Stimulated activated CD8-positive, alpha-beta memory T cell treated with anti-CD3 and anti-CD28 coated beads, Interleukin-4, amount 100 ng/mL, for 48 hours (primary cell): ENCODE measurements at places on chromosomes 6 and 20.

DNA sequence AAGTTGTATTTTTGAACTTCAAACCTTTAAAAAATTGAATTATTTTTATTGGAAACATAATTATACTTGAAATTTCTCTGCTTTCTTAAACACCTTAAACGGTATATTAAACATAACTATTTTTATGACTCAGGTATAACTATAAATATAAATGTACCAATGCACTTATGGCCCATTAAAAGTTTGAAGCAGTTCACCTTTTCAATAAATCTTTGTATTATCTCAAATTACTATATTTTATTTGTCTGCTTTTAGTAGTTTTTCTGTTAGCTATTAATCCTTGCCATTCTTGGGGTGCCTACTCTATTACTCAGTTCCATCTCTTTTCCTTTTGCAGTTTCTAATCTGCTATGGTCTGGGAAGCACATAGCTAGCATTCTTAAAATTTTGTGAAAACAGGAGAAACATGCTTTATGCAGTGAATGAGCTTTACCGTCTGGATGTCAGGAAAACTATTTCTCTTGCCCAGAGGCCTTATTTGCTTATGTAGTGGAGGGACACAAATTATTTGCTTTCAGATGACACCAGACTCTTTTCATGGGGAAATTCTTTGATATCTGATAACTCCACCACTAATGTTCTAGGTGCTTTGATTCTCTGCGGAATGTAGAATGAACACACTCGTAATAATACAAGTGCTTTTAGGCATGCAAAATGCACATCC, 378.9 kb upstream of the CITED2 start:
- DNase-seq, result no peak

GRCh38 chr6:3811191-3811590, 38.0 kb upstream of the FAM50B start:
- no peak for DNase-seq

GRCh38 chr6:37942606-37943376, 123.3 kb downstream of the ZFAND3 start:
- no peak for DNase-seq

DNA sequence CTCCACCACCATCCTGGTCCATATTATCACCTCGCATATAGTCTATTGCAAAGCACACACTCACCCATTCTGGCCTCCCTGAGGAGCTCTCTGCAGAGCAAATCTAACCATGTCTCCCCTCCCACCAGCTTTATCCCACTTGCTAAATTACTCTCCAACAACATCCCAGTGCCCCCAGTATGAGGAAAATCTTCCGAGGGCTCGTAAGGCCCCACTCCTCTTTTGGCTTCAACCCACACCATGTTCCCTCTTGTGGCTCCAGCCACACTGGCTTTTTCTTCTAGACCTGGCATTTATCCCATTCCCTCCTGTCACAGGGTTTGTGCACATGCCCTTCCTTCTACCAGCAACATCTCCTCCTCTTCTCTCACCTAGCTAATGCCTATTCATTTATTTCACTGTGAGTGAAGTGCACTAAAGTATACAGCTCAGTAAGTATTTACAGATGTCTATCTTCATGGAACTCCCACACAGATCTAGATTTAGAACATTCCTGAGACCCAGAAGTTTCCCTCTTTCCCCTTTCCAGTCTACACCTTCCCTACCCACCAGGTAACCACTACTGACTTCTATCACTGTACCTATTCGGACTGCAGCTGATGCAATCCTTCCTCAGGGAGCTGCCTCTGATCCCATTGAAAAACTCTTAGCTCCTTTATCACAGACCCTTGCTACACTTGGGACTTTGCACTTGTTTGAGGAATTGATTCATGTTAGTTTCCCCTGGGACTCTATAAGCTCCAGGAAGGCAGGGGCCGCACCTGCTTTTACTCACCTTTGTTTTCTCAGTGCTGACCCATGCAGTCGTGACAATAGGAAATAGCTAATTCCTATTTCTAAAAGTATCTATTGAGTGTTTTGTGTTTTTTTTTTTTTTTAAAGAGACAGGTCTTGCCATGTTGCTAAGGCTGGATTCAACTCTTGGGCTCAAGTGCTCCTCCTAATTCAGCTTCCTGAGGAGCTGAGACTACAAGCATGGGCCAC, 15.5 kb downstream of the MRPL14 start:
- DNase-seq, result no peak

DNA sequence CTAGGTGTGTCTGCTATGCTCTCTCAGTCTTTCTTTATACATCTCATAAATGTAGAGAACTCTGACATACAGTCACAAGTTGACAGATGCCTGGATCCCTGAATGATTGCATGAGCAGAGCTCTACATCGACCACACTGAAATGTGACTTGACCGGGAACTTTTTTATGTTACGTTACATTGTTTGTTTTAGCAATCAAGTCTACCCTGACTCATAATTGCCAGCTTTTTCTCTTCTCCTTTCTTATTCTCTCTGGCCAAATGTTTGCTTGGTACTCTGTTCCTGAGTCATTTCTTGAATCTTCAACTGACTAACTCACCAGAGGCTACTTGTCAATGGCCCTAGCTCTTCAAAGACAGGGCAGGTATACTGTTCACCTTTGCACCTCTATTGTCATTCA, 213.6 kb upstream of the DTNBP1 start:
- no peak for DNase-seq

- DNase-seq, result no peak
Observed at GRCh38 chr6:151701911-151702562, 105.4 kb upstream of the ESR1 start.

- DNase-seq, result no peak
Observed at GRCh38 chr6:87669051-87669450, 33.0 kb downstream of the AKIRIN2 start.

DNA sequence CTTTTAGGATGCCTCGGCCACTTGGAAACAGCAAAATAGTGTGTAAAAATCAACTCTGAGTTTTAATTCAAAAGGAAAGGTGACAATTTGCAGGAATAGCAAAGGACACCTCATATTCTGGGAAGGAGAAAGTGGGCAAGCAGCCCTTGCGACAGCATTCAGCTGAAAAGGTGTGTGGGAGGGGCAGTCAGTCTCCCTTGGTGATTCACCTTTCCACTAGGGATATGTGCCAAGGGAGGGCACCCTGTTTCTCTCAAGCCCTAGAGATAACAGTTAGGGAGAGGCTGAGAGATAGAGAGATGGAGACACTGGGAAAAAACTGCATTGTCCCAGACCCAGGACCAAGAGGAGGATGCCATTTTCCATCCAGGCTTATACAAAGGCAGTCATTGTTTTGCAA, 228.1 kb downstream of the EPM2A start:
- DNase-seq, result no peak

- no peak for DNase-seq
Observed at GRCh38 chr6:159137676-159138075, 31.5 kb upstream of the FNDC1 start.

GRCh38 chr6:87724983-87725811, 23.2 kb upstream of the AKIRIN2 start:
- DNase-seq, result no peak

DNA sequence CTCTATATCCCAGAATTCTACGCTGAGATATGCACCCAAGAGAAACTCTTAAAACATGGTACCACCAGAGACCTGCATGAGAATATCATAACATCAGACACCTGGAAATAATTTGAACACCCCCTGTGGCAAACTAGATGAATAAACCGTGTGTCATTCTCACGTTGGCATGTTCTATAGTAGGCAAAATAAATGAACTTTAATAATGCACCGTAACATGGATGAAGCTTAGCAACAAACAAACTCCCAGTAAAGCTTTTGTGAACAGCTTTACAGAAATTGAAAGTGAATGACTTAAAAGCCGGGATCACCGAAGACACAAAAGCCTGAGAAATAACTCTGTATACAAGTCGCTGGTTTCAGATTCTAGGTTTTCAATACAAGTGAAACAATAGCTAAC, 1166.8 kb upstream of the CITED2 start:
- DNase-seq, result no peak

GRCh38 chr20:47770935-47771334, 14.3 kb downstream of the SULF2 start:
- DNase-seq, result no peak

- DNase-seq, result no peak
Observed at GRCh38 chr6:164741938-164742451, 567.4 kb downstream of the C6orf118 start.

DNA sequence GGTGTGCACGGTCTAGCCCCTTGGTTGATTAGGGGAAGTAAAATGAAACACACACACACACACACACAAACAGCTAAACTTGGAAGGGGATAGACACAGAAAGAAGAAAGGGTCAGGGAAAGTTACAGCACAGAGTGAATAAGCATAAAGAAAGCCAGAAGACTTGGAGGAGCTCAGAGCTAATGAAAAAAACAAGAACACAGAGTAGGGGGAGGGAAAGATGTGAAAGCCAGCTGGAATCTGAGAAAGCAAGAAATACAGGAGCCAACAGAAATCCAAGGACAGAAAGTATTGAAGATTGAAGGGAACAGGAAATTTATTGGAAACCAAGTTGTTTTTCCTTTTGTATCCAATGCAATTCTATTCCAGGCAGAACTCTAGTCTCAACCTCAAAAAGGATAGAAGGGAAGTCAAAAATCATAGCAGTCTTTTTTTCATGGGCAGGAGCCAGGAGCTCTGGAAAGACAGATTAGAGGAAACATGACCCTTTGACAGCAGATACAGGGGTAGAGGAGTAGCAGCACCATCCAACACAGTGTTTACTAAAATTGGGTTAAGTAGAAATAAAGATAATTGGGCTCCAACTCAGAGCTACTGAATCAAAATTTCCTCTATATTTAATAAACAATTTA, 10.1 kb downstream of the HMGCLL1 start:
- no peak for DNase-seq

DNA sequence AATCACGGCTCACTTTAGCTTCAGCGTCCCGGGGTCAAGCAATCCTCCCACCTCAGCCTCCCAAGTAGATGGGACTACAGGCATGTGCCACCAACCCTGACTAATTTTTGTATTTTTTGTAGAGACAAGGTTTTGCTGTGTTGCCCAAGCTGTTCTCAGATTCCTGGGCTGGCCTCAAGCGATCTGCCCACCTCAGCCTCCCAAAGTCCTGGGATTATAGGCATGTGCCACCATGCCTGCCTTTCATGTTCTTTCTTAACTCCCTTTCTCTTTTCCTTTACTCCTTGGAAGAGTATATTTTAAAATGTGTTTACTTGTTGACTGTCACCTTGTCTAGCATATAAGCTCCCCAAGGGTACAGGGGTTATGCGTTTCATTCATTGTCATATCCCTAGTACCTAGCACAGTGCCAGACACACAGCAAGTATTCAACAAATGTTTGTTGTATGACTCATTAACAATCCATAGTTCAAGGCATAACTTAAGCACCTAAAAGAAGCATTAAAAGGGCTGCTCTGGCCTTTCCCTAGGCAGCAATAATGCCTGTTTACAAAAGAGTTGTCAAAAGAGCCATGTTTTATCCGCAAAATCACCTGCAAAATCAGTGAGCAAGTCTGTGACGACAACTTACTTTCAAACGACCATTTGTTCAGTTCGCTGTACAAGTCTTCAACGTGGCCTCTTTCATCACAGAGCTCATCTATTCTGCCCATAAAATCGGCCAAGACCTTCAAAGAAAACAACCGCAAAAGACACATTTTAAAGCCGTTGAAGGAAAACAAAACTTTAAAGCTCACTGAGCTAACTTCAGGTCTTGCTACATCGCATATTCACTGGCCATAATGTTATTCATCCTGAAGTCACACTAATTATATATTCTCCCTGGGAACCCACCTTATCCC, 4.6 kb downstream of the CYP24A1 start:
- DNase-seq, result no peak

- DNase-seq, result no peak
Observed at GRCh38 chr20:42603655-42604054, 586.1 kb downstream of the PTPRT start.

- no peak for DNase-seq
Observed at GRCh38 chr6:93992976-93993375, 573.6 kb upstream of the EPHA7 start.
